ENCODE measurements at places on chromosomes 1 and 21. TPM values are rescaled to one million over a fixed set of nuclear protein-coding genes. Genes with fewer than 3 reads are reported as not detected.

Gene SUSD4
- 3.2 TPM for total RNA-seq

DNA sequence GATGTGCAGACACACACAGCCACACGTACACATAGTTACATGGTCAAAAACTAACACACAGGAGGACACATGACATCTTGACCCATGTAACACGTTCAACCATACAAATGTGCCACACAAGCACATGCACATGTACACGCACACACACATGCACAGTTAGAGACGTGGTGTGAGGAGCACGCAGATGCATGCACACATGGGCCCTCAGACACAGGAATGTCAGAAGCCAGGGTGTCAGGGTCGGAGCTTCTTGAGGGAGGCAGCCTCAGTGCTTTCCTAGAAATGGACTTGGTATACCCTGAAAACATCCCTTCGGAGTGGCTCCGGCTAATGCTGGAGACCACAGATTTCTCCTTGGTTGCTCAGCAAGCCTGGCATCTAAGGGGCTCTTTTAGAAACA is 114.3 kb downstream of the DMRTB1 start:
- H3K4me1 ChIP-seq = peaks cover 19% of the 10 kb centered on the region
- H3K4me3 ChIP-seq = no peak overlapping the region
- DNase-seq = no peak

Gene SPRR2G
- not detected for total RNA-seq

Gene TSPEAR
- total RNA-seq = not detected

Gene LRRC8D
- total RNA-seq = 75.9 TPM

Gene LAPTM5
- total RNA-seq = 5.0 TPM

GRCh38 chr1:87103074-87103473 is 188.6 kb downstream of the HS2ST1 start:
- no peak for DNase-seq
- peaks cover 31% of the 10 kb centered on the region for H3K4me1 ChIP-seq
- no peaks in the 10 kb centered on the region for H3K36me3 ChIP-seq
- H3K4me3 ChIP-seq = no peak overlapping the region
- peak overlapping the region; percentile 63 for H3K27ac ChIP-seq

Gene CSMD2
- not detected for total RNA-seq

Gene SYPL2
- total RNA-seq = 0.28 TPM

Gene ZNF326
- 26.2 TPM for total RNA-seq

DNA sequence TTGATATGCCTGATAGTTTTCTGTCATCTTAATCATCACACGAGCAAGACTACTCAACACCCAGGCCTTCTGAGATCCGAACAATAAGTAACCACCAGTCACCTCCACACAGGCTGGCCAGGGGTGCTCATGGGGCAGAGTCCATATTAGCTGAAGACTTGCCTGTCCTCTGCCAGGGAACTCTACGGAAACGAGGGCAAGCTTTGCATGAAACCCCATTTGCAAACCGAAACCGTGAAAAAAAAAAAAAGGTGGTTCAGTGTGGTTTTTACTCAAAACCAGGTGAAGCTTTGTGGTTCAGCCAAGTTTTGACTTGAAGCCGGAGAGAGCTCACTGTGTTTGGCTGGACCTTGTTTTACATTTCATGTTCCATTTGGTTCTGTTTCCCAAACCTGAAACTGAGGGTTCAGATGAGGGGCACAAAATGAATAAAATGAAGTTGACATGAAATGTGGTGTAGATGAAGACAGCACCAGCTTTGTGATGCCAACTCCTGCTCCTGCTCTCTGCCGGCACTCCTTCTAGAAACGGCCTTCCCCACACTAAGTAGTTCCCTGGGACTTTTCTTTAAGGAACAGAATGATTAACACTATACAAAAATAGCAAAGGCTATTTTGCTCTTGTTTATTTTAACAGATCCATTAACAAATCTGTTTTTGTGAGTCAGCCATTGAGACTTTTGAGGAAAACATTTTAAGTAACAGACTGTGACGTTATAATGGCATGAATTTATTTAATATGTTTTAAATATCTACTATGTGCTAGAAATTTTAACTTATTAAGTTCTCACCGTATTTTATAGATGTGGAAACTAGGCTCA is 74.7 kb downstream of the RUNX1 start:
- no peak overlapping the region for H3K27ac ChIP-seq
- no peak for DNase-seq
- H3K36me3 ChIP-seq = peaks cover 7% of the 10 kb centered on the region
- no peak overlapping the region for H3K4me3 ChIP-seq

- H3K27ac ChIP-seq = peak overlapping the region; percentile 65
- peak overlapping the region; percentile 70 for H3K4me3 ChIP-seq
- no peaks in the 10 kb centered on the region for H3K27me3 ChIP-seq
- no peak for DNase-seq
- H3K4me1 ChIP-seq = peaks cover 36% of the 10 kb centered on the region
Measured at GRCh38 chr1:8423269-8423691, 105.4 kb downstream of the SLC45A1 start.

DNA sequence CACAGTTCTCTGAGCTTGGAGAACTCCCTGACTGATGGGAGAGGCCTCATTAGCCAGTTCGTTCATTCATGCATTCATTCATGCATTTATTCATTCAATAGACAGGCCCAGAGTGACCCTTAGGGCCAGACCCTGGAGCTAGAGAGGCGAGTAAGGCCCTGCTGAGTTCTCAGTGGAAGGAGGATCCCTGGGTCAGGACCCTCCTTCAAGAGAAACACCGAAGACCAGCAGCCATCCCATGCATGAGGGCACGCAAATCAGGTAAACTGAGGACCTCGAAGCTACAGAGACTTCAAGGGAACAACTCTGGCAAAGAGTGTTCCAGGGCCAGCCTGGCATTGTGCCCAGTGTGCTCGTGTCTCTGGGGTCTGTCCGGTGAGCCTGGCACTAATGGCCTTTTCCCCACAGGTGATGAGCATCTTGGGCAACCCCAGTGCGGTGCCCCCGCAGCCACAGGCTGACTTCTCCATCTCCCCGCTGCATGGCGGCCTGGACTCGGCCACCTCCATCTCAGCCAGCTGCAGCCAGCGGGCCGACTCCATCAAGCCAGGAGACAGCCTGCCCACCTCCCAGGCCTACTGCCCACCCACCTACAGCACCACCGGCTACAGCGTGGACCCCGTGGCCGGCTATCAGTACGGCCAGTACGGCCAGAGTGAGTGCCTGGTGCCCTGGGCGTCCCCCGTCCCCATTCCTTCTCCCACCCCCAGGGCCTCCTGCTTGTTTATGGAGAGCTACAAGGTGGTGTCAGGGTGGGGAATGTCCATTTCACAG is 104.8 kb downstream of the PAX7 start:
- peaks cover 30% of the 10 kb centered on the region for H3K27me3 ChIP-seq
- no peak overlapping the region for H3K4me3 ChIP-seq
- H3K27ac ChIP-seq = no peak overlapping the region

DNA sequence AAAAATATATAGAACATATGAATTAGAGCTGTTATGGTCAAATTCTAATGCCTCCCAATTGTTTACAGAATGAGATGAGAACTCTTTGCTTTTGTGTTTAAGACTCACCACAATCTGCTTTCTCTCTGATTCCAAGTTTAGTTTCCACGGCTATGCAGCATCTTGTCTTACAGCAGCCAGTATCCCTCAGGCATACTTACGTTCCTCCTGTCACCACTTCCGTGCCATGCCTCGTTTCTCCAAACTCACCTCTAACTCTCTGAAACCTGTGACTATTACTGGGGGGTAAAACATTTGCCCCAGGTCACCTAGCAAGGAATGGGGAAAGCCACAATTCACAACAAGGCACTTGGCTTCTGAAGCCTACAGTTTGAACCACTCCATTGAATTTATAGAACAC is 192.8 kb upstream of the NRIP1 start:
- DNase-seq = no peak
- H3K27ac ChIP-seq = no peak overlapping the region
- H3K4me1 ChIP-seq = no peaks in the 10 kb centered on the region
- no peaks in the 10 kb centered on the region for H3K36me3 ChIP-seq
- H3K27me3 ChIP-seq = no peaks in the 10 kb centered on the region

DNA sequence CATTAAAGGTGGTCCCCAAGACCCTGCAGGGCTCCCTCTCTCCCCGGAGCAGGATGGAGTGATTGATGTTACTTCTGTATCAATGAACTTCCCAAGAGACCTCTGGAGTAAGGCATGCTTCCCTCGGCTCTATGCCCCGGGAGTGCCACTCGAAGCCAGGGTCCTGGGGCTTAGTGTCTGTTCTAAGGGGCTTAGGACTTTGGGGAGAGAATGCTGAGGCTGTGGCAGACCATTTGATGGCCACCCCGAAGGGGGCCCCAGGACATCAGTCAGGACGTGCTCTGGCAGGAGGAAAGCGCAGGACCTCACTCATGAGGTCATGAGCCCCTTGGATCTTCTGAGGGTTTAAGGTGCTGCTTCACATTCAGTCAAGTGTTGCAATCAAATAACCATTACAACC is 7.5 kb downstream of the KIAA1614 start:
- H3K36me3 ChIP-seq = no peaks in the 10 kb centered on the region
- no peak overlapping the region for H3K4me3 ChIP-seq
- H3K27ac ChIP-seq = no peak overlapping the region
- H3K27me3 ChIP-seq = no peaks in the 10 kb centered on the region
- peaks cover 14% of the 10 kb centered on the region for H3K4me1 ChIP-seq
- DNase-seq = no peak

GRCh38 chr1:153361480-153362109 is 3.9 kb downstream of the S100A9 start:
- peaks cover 19% of the 10 kb centered on the region for H3K36me3 ChIP-seq
- H3K27me3 ChIP-seq = no peaks in the 10 kb centered on the region
- H3K27ac ChIP-seq = peak overlapping the region; percentile 42
- no peak for DNase-seq
- H3K4me3 ChIP-seq = no peak overlapping the region
- H3K4me1 ChIP-seq = peaks cover 81% of the 10 kb centered on the region

Gene PGBD2
- 5.6 TPM for total RNA-seq

Measured in PC-9 (cell line).